ENCODE measurements at places on chromosomes 12 and 14.

- DNase-seq: no peak
These were observed 8.2 kb upstream of the CGRRF1 start for GRCh38 chr14:54501480-54501879.

DNA sequence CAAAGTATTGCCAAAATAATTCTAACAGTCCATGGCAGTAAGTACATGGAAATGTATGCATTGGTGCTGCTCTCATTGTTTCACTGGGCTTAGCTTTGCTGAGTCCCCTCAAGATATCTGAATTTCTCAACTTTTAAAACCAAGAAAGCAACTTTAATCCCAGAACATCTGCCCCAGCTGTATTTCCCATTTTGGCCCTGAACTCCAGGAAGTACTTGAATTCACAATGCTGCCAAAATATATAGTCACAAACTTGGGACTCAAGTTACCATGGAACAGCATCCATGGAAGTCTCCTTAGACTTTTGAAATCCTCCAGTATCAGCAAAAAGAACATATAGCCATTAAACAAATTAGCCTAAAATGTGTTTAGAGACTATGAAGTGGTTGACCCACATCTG, 78.5 kb upstream of the FLRT2 start:
- no peak for DNase-seq

DNA sequence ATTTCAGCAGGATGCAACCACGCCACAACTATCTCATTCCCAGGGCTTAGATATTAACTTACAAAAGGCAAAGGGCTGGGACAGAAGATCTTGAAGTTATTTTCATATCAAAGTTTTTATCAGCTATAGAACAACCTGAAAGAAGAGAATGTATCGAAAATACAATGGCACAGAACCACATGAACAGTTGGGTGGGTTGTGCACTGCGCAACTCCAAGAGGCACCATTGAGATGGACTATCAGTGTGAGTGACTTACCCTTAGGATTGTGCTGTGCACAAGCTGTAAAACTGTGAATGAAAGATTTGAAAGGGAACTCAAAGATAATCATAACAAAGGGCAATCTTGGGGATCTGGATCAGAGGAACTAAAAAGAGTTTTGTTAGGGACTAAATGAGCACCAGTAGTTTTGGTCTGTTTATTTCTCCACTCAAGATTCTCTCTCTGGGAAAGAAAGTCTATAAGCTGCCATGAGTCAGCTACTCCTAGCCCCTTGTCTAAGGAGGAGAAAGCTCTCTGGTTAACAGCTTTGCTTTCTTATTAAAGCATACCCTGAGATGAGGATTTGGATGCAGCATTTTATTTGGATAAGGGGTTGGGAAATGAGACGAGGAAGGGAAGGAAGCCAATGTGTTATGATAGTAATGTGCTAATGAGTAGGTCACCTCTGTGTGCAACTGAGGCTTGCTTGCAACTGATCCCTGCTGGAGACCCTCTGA, 62.2 kb downstream of the TBX5 start:
- DNase-seq: no peak

GRCh38 chr12:89494411-89495231, 30.0 kb downstream of the GALNT4 start:
- peak; percentile 6 for DNase-seq

DNA sequence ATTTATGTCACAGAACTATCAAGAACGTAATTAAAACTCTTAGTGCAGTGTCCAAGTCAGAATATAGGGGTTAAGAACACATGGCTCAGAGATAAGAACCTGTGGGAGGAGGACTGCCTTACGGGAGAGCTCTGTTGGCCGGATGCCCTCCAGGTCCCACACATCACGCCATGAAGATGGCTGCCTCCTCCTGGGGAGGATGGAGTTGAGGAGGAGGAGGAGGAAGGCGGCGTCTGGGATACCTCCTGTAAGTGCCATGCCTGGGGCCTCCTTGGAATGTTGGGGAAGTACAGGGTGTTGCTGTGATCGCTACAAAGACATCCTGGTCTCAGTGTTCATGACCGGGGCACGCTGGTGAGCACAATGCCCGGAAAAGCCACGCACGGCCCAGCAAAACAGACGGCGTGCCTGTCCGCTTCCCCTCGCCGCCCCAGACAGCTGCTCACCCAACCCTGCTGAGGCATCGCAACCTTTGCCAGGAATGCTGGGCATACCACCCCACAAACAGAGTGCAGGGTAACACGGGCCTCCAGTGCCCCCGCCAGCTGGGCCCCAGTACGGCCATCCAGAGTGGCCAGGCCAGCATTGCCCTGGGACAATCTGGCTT, 28.7 kb upstream of the CD9 start:
- DNase-seq: no peak

DNA sequence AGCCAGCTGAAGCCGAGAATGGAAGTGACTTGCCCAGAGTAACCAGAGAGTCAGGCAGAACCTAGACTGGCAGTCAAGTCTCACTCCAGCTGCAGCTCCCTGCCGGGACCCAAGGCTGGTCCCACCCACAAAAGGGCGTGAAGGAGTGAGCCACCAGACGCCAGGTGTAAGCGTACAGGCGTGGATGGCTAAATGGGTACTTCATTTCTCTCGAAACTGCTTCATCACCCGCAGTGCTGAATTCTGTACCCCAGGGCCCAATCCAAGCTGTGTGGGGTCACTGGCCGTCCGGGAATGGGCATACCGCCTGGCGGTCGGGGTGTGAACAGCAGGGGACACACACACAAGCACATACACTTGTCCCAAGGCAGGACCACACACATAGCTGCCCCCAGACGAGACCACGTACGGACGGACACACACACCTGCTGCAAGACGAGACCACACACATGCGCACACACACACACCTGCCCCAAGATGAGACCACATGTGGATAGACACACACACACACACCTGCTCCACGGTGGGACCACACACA, 34.8 kb downstream of the DEGS2 start:
- DNase-seq: no peak

GRCh38 chr12:77941401-77941800, 110.7 kb downstream of the NAV3 start:
- no peak for DNase-seq

GRCh38 chr12:18752280-18752920, 14.5 kb downstream of the CAPZA3 start:
- DNase-seq: peak; percentile 69

DNA sequence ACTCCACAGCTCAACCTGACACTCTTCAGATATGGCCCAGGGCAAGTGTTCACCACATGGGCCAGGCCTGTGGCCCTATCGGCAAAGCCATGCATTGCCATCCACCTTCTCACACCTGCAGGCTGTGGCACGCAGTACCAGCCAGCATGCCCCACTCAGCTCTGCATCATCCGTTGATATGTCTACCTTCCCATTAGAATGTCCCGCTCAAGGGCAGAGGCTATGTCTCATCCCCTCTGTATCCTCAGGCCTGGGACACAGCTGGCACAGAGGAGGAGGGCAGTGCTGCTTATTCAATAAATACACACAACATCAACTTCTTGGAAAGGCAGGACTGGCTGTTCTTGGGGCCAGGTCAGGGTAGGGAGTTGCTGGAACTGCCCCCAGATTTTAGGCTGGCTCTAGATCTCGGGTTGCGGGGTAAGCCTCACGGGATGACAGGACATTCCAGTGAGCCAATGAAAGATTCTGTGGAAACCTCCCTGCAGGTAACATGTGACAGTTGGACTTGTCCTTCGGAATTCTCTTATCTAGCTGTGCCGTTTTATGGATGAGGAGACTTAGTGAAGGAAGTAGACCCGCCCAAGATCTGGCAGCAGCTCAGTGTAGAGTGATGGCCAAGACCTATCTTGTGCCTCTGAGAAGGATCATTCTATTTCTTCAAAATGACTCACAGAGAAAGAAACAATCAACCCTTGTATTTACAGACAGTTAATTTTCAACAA, 25.6 kb downstream of the SYNE3 start:
- no peak for DNase-seq

GRCh38 chr14:72433511-72433910, 460.4 kb downstream of the DPF3 start:
- DNase-seq: peak; percentile 19

- no peak for DNase-seq
These were observed 92.7 kb upstream of the SLC38A2 start for GRCh38 chr12:46465307-46465706.

DNA sequence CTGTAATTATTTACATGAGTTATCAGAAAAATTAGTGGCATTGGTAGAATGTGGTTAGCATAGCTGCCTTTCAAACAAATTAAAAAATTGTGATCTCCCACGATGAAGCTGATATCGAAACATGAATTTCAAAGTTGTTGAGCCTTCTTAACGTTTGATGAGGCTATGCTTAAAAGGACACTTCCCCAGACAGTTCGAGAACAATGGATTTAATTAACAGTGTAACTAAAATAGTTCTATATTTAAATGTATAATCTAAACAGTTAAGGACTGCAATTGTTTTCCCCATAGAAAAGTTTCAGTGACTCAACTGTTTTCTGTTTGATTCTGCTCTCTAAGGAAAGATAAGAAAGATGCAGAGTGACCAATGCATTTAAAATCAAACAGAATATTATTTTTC, 1.6 kb downstream of the CLEC2B start:
- DNase-seq: no peak

DNA sequence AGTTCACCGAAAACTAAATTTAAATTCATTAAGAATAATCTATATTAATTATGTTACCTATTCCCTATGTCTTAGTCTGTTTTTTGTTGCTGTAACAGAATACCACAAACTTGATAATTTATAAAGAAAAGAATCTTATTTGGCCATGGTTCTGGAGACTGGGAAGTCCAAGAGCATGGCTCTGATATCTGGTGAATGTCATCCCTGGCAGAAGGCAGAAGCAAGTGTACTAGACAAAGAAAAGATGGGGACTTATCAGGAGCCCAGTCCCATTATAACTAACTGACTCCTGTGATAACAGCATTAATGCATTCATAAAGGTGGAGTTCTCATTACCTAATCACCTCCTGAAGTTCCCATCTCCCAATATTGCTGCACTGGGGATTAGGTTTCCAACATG, 33.3 kb upstream of the BCAT1 start:
- no peak for DNase-seq

- peak; percentile 25 for DNase-seq
These were observed 6.1 kb upstream of the AMIGO2 start for GRCh38 chr12:47085815-47086252.

DNA sequence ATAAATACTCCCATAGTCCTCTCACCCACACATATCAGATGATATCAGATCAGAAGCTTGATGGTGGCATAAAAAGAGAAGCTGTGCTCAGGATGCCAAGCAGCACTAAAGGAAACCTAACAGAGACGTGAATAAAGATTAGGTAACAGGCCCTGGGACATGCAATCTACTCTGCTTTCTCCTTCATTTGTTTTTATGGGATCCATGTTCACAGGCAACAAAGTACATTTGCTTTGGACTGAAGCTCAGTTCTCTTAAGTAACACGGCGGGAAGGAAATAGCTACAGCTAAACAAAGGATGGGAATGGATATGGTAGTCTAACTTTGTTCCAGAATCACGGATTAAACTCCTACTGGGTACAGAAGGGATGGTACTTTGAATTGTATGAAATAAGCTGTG, 119.5 kb downstream of the TTC7B start:
- DNase-seq: no peak

- DNase-seq: no peak
These were observed 1.2 kb downstream of the GPR135 start for GRCh38 chr14:59463787-59464485.

DNA sequence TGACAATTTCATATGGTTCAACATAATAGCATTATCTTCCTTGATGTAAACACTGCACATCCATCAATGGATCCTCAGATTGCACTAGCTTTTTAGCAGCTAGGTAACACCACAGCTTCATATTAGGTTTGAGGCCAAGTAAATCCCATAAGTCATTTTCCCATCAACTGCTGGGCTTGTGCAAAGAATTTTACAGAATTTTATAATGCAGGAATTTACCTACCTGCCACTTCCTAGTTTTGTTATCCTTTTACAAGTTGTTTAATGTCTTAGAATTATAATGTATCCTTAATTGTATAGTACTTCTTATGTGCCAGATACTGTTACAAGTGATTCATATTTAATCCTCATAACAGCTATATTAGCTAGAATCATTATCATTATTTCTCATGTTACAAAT, 36.4 kb downstream of the CPNE8 start:
- DNase-seq: no peak

DNA sequence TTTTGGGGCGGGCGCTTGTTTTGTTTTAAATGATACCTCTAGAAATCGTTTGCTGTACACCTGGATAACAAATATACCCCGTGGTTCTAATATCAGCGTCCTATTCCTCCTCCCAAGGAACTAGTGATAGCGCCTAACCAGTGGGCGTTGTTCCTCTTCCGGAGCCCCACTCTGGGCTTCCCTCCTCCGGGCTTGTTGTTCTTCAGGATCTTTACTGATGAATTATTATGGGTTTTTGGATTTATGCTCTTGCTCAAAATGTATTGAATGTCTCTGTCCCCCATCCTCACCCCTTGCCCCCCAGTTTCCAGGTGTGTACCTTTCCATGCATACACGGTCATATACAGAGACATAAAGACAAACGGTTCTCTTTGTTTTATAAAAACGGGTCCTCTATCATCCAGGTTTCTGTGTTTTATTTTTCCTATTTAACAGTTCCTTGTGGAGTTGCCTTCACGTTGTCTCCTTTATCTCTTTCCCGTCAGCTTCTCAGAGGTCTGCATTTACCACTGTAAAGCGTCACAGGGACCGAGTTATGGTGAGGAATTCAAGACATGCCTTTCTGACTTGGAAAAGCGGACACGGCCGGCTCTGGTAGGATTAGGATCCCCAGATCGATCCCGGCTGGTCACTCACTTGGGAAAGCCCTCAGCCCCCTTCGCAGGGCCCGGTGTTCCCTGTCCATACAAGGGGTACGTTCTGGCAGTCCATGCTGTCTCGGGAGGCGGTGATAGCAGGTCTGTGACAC, 655 bp upstream of the PLEKHG3 start:
- DNase-seq: peak; percentile 50

GRCh38 chr14:28121512-28122297, 644.9 kb upstream of the FOXG1 start:
- no peak for DNase-seq

DNA sequence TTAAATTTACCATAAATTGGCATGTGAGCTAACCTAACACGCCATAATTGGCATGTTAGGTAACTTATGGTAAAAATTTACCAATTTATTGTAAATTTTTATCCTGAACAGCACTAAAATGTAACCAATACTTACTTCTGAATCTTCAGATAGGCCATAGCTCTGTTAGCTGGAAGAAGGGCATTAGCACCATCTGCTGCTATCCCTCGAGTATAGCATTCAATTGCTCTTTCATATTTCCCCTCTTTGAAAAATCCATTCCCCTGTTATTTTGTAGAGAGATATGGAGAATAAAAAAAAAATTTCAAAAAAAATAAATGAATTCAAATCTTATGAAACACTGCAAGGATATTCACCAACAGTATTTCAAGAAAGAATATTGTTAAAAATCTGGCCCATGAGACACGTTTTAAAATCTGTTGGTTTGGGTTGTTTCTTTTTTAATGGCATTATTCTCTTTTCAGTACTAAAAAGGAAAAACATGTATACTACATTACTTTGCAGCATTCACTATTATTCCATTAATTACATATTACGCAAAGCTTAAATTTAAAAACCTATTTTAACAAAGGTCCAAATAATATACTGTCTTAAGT, 19.1 kb downstream of the RPAP3 start:
- peak; percentile 37 for DNase-seq

- no peak for DNase-seq
These were observed 88.8 kb downstream of the ACTN1 start for GRCh38 chr14:68890173-68890931.

Measured in hepatic stellate cell (primary cell).